Omental fat pad (tissue), 4 donors: ENCODE measurements at places on chromosomes 13 and 19. TPM values are rescaled to one million over a fixed set of nuclear protein-coding genes. Genes with fewer than 3 reads are reported as not detected.

DNA sequence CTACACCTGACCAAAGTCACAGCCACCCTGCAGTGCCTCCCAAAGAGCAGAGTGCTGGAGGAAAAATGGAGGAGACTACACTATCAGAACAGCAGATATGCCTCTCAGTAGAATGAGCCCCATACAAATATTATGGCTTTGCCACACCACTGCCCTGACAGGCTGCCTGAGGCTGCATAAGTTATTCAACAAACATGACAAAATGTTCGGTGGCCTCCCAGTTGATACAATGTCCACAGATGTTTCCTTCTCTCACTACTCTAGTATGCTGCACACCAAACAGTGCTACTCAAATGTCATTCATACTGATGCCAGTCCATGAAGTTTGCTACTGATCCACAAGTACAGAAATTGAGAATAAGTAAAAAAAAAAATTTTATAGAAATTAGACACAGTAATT lies 41.0 kb downstream of the N4BP2L2 start:
- no peak for DNase-seq

The CTU1 gene
- 7.1 TPM for total RNA-seq

DNA sequence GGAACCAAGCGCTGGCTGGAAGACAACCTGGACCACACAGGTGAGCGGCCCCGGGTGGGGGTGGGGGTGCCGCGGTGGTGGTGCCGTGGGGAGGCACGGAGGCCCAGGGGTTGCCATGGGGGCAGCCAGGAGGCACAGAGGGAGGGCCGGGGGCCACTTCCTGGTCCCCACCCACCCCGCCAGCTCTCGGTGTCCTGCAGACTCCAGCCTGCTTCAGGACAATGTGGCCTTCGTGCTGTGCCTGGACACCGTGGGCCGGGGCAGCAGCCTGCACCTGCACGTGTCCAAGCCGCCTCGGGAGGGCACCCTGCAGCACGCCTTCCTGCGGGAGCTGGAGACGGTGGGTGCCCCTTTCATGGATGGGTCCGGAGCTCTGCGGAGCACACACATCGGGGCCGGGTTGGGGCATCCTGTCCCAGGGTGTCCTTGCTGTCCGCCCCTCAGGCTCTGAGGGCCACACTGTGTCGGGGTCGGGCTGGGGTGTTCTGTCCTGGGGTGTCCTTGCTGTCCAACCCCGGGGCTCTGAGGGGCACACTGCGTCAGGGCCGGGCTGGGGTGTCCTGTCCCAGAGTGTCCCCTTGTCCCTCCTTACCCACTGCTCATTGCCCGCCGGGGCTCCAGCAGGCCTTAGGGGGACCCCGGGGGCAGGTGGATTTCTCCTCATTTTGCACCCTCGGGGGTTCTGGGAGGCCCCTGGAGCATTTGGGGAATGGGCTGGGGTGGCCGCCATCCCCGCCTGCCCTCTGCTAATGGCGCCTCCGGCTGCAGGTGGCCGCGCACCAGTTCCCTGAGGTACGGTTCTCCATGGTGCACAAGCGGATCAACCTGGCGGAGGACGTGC lies 18.3 kb downstream of the NCLN start:
- no peak for DNase-seq

- DNase-seq = no peak
Observed at GRCh38 chr13:105778196-105778595, 757.3 kb downstream of the EFNB2 start.

DNA sequence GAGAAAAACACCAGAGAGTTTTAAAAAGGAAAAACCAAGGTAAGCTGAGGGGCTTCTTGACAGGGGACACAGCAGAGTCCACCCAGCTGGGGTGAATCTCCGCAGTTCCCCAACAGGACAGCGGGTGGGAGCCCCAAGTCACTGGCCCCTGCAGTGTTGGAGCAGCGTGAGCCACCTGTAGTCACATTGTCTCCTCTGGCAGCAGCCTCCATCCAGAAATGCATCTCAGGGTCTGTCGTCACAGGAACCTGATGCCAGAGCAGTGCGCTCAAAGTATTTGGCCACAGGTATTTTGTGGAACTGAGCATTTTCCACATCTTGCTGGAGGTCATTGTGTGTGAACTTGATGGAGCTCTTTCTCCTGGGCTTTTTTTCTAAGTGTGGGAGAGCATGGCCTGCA lies 24.7 kb downstream of the CHAMP1 start:
- no peak for DNase-seq

DNA sequence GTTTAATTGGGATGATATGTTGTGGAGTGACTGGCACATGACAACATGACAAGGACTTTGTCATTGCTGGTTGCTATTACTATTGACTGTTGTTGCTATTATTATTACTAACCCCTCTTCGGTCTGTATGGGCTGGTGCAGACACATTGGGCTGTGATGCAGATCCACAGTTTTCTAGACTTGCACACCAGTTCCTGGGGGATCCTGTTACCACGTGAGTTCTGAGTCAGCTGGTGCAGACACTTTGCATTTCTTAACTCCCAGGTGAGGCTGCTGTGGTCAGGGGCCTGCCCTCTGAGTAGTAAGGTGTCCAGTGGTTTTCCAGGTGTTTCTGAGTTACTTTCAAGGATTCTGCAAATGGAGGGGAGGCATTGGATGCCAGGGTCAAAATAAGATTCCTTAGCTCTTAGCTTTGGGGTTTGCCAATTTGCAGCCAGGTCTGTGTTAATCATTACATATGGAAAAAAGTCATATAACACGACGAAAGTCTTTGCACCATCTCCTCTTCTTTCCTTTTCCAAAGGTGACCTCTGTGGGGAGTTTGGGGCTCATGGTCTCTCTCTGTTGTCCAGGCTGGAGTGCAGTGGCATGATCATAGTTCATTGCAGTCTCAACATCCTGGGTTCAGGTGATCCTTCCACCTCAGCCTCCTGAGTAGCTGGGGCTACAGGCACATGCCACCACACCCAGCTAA lies 19.3 kb downstream of the BICRA start:
- DNase-seq = no peak

The GIPC3 gene
- 0.96 TPM for total RNA-seq

DNA sequence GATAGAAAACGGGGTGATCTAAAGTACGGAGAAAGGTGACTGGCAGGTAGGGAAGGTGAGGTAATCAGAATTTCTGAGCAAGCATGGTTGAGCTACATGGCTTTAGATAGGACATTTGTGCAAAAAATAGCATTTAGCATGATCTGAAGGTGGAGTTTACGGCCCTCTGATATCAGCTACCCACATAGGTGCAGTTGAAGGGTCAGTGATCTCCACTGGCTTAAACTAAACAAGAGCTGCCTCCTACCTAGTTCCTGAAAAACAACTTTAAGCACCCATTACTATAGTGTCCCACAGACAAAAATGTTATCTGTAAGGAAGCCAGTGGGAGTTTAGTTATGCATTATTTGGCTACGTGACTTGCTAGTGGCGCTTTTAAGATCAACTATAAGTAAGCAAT lies 1.2 kb upstream of the CASP14 start:
- DNase-seq = no peak

The GJB2 gene
- not detected for total RNA-seq

DNA sequence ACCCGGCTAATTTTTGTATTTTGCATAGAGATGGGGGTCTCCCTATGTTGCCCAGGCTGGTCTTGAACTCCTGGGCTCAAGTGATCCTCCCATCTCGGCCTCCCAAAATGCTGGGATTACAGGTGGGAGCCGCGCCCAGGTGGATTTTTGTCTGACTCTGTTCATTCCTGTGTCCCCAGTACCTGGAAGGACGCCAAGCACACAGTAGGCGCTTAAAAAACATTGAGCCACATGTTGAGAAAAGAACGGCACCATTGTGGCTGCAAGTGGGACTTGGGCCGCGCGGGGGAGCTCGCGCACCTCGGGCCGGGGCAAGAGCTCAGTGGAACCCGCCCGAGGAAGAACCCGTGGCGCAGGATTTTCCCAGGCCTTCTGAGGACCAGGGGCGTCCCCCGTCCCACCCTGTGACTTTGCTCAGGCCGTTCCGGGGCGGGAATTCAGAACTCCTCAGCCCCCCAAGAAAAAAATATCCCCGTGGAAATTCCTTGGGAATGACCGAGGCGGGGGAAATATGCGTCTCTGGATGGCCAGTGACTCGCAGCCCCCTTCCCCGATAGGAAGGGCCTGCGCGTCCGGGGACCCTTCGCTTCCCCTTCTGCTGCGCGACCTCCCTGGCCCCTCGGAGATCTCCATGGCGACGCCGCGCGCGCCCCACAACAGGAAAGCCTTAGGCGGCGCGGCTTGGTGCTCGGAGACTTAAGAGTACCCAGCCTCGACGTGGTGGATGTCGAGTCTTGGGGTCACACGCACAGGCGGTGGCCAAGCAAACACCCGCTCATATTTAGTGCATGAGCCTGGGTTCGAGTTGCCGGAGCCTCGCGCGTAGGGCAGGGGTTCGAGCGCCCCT lies 1.4 kb upstream of the ICAM1 start:
- DNase-seq = peak; percentile 87

The EPS8L1 gene
- total RNA-seq = 0.95 TPM

DNA sequence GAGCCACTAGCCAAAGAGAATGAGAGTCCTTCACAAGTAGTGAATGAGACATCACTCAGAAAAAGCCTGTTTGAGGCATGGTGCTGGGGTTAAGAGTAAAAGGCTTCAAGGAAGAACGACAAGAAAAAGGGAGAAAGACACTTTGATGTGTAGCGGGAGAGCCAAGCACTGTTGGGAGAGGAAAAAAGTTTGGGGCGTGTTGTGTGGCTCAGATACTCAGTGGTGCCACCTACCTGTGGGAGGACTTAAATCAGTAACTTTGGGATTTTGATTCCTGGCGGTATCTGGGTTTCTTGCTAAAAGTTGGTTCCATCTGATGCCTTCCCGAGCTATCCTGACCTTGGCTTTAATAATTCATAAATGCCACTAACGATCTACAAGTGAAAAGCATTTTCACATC lies 12.3 kb downstream of the ELSPBP1 start:
- DNase-seq = no peak

DNA sequence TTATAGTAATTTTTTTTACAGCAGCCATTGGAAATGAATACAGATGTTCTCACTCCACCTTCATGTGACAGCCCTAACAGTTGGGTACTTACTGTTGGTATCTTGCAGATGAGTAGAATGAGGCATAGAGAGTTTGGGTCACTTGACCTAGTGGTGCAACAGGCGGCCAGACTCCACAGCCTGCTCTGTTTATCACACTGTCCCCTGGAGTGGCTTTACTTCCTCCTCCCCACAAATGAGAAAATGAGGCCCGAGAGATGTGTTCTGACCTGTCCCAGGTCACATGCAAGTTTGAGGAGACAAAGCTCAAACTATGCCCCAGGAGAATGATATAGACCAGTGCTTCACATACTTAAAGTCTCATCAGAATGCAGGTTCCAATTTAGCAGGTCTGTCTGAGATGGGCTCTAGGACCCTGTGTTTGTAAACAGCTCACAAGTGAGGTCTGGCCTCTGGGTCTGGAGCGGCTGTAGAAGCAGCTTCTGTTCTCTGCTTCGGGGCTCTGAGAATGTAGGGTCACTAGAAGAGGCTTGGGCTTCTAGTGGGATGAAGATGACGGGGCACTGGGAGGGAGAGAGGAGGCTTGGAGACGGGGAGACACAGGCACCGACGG lies 37.4 kb upstream of the RCBTB2 start:
- no peak for DNase-seq

GRCh38 chr13:94780421-94780820 lies 68.1 kb upstream of the SOX21 start:
- DNase-seq = no peak

The SIGLEC7 gene
- total RNA-seq = 6.2 TPM

DNA sequence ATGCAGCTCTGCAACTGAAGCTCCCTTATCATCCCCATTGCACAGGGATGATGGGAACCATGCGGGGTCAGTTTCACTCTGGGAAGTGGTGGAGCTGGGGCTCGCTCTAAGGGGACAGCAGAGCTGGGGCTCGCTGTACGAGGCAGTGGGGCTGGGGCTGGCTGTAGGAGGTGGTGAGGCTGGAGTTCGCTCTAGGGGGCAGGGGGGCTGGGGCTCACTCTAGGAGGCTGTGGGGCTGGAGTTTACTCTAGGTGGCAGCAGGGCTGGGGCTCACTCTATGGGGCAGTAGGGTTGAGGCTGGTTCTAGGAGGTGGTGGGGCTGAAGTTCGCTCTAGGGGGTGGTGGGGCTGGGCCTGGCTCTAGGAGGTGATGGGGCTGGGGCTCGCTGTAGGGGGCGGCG lies 99.1 kb downstream of the UQCRFS1 start:
- DNase-seq = no peak

DNA sequence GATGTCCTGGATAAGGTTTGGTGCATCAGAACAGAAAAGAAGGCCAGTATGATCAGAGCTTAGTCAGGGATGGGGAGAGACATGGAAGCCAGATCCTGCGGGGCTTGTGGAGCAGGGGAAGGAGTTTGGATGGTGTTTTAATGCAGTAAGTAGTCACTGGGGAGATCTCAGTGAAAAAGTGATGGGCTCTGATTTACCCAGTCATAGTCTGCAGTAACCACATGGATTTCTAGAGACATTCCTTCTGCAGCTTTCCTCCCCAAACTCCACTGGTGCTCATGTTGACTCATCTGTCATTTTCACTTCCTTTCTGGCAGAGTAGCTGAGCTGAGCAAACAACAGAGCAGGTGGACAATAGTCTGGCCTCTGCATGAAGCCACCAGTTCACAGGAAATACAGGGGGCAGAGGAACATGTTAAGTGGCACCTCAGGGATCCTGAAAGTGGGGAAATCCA lies 144.1 kb downstream of the DPF1 start:
- DNase-seq = no peak

- DNase-seq = peak; percentile 90
Observed at GRCh38 chr13:112873851-112874750, 94.9 kb upstream of the MCF2L start.

The TMPRSS9 gene
- not detected for total RNA-seq

DNA sequence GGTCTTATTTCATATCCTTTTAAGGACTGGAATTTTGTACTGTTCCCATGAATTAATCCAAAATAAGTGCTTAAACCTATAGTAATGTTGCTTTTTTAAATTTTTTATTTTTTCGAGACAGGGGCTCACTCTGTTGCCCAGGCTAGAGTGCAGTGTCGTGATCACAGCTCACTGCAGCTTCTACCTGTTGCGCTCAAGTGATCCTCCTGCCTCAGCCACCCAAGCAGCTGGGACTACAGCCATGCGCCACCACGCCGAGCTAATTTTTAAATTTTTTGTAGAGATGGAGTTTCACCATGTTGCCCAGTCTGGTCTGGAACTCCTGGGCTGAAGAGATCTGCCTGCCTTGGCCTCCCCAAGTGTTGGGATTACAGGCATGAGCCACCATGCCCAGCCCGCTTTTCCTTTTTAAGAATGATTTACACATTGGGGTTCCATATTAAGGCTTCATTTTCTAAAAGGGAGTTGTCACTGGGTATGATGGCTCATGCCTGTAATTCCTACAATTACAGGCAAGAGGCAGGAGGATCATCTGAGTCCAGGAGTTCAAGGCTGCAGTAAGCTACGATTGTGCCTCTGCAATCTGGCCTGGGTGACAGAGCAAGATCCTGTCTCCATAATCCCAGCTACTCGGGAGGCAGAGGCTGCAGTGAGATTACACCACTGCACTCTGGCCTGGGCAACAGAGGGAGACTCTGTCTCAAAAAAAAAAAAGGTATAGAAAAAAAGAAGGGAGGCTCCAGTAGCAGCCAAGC lies 28.3 kb upstream of the AKT2 start:
- DNase-seq = no peak

GRCh38 chr13:94080527-94080926 lies 399.0 kb downstream of the DCT start:
- no peak for DNase-seq
